Calu3 (cell line): ENCODE measurements at places on chromosomes 6 and 20. TPM values are rescaled to one million over a fixed set of nuclear protein-coding genes. Genes with fewer than 3 reads are reported as not detected.

DNA sequence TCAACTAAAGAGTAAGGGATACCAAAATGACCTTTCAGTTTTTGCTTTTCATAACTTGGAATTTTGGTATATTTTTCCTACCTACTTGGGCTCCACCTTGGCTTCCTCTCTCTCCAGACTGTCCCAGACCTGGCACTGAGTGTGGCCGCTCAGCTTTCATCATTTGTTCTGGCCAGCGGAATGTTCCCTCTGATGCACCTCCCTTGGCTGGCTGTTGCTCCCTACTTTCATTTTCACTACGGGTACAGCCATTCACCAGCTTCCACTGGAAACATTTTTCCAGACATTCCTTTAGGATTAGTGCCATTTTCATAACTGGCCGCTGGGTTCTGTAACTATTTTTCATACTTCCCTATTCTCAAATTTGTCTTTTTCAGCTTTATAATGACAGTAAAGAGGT lies 487.4 kb downstream of the TENT5A start:
- H3K4me3 ChIP-seq, result peak overlapping the region; percentile 8
- H3K27me3 ChIP-seq, result no peaks in the 10 kb centered on the region
- no peaks in the 10 kb centered on the region for H3K4me1 ChIP-seq
- no peak for DNase-seq

GRCh38 chr20:50277064-50277415 lies 86.4 kb downstream of the CEBPB start:
- no peak for DNase-seq
- H3K27ac ChIP-seq, result no peak overlapping the region
- peaks cover 44% of the 10 kb centered on the region for H3K4me1 ChIP-seq
- H3K27me3 ChIP-seq, result no peaks in the 10 kb centered on the region
- H3K36me3 ChIP-seq, result peaks cover 5% of the 10 kb centered on the region

DNA sequence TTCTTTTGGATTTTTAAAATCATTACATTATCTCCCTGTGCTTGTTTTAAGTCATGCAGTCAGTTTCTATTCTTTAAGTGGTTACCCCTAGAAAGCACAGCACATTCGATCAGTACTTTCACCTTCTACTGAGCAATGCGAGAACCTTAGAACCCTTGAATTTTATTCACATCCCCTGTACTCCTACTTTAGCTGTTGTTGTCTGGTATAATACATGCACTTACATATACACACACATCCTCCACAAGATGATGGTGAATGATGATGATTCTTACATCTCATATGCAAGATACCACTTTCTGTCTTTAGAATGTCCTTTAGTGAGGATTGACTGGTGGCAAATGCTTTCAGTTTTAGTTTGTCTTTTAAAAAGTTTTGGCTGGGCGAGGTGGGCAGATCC lies 5.7 kb downstream of the CDC40 start:
- no peak for DNase-seq
- H3K36me3 ChIP-seq, result no peaks in the 10 kb centered on the region
- no peaks in the 10 kb centered on the region for H3K27me3 ChIP-seq
- H3K4me1 ChIP-seq, result no peaks in the 10 kb centered on the region
- H3K4me3 ChIP-seq, result no peak overlapping the region

DNA sequence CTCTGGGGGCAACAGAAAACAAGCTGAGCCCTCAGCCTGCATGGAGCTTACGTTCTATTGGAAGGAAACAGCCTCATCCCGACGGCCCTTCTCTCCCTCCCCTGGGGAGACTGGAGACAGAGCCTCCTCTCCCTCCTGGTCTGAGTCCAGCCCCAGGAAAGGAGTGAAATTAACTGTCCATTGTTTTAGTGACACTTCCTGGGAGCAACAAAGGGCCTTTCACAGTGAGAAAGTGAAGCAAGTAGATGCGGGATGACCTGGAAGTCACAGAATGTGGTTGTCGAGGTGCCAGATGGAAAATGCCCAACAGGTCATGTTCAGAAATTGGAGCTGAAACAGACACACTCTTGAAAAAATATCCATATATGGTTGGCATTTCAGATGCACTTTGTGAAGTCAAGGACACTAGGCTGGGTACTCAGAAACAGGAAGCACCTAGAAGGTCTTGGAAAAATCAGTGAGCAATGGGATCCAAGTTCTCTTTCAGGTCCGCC lies 77.8 kb downstream of the TFAP2C start:
- H3K27ac ChIP-seq, result no peak overlapping the region
- H3K4me1 ChIP-seq, result peaks cover 9% of the 10 kb centered on the region
- peaks cover 29% of the 10 kb centered on the region for H3K27me3 ChIP-seq
- H3K36me3 ChIP-seq, result no peaks in the 10 kb centered on the region

DNA sequence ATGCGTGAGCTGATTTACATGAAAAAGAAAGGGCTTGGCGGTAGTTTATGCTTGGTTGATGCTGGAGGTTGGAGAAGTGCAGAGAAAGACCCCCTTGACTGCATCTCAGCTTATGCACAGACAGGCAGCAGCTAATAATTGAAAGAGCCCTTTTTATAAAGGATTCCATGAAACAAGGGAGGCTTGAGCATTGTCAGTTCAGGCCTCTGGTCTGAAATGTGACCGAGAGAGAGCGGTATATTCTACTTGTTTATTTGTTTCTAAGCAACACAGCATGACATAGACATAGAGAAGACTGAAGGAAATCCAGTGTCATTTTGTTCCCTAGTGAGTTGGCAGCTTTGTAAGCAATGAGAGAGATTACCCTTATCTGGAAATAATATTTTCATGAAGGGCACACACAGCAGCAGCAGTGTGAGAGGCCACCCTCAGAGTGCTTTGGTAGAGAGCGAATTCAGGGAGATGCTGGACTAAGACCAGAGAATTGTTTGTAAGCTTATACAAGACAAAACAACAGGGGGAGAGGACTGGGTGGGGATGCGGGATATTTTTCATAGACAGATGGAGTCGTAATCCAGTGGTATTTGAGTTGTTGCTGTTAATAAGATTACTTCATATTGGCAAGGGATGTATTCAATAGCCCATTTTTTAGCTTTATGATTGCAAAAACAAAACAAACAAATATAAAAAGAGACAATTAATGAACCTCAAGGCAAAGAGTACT lies 34.6 kb upstream of the LAMA2 start:
- no peaks in the 10 kb centered on the region for H3K4me1 ChIP-seq
- no peak overlapping the region for H3K27ac ChIP-seq
- H3K27me3 ChIP-seq, result peaks cover 38% of the 10 kb centered on the region
- H3K36me3 ChIP-seq, result no peaks in the 10 kb centered on the region
- DNase-seq, result no peak

DNA sequence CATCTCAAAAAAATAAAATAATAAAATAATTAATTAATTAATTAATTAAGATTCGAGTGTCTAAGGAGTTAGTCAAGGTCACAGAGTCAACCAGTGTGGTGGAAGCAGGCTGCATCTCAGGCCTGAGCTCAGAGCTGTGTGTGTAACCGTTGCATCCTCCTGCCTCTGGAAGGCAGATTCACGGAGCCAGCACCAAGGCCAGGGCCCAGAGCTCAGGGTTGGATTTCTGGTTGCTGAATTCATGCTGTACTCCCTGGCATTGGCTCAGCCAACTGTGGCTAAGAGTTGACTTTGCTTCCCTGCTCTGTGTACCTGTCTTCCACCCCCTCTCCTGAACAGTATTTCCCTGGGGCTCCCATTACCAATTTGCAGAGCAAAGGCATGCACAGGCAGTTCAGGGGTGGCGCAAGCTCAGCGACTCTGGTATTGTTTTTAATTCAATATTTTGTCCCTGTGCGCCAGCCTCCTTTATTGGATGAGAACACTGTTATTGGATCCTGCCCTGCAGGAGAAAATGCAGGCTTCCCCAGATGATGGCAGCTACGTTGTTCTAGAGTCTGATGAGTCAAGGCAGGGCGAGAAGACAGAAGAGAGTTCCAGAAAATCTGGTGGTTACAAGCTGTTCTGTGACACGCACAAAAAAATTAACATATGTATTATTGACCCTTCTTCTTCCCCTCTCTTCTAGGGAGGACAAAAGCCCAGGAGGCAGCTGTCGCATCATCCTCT lies 12.3 kb upstream of the CTNNBL1 start:
- H3K27me3 ChIP-seq, result peaks cover 71% of the 10 kb centered on the region
- H3K36me3 ChIP-seq, result no peaks in the 10 kb centered on the region
- no peak overlapping the region for H3K27ac ChIP-seq
- no peak for DNase-seq
- H3K4me3 ChIP-seq, result no peak overlapping the region
- peaks cover 7% of the 10 kb centered on the region for H3K4me1 ChIP-seq

DNA sequence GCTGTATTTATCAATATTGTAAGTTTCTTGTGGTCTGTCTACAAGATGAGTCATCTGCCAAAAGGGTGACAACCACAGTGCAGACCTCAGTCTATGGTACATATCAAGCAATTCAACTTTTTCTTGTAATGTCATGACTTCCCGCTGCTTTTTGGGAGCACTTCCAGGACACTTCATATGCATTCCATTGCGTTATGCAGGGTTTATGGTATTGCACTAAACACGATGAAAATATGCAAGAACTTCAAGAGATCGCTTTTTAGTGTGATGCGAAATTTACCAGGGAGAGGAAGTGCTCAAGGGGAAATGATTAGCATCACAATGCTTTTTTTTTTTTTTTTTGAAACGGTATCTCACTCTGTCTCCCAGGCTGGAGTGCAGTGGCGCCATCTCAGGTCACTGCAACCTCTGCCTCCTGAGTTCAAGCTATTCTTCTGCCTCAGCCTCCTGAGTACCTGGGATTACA lies 166.5 kb downstream of the TFAP2A start:
- no peaks in the 10 kb centered on the region for H3K27me3 ChIP-seq
- no peak overlapping the region for H3K4me3 ChIP-seq
- DNase-seq, result no peak
- H3K36me3 ChIP-seq, result no peaks in the 10 kb centered on the region

- no peaks in the 10 kb centered on the region for H3K27me3 ChIP-seq
- no peak for DNase-seq
- peaks cover 9% of the 10 kb centered on the region for H3K4me1 ChIP-seq
- H3K27ac ChIP-seq, result no peak overlapping the region
- no peak overlapping the region for H3K4me3 ChIP-seq
Measured at GRCh38 chr6:90078513-90079289, 184.4 kb downstream of the GJA10 start.

GRCh38 chr6:108779536-108780275 lies 68.5 kb upstream of the ARMC2 start:
- no peaks in the 10 kb centered on the region for H3K36me3 ChIP-seq
- H3K4me3 ChIP-seq, result no peak overlapping the region
- DNase-seq, result no peak
- peaks cover 38% of the 10 kb centered on the region for H3K4me1 ChIP-seq
- H3K27me3 ChIP-seq, result no peaks in the 10 kb centered on the region

GRCh38 chr20:31641391-31641790 lies 3.7 kb downstream of the COX4I2 start:
- no peak overlapping the region for H3K4me3 ChIP-seq
- no peaks in the 10 kb centered on the region for H3K4me1 ChIP-seq
- H3K27me3 ChIP-seq, result peaks cover 13% of the 10 kb centered on the region
- H3K36me3 ChIP-seq, result no peaks in the 10 kb centered on the region
- no peak overlapping the region for H3K27ac ChIP-seq
- no peak for DNase-seq

GRCh38 chr6:111603685-111604084 lies 2.0 kb downstream of the TRAF3IP2 start:
- no peak for DNase-seq
- H3K4me1 ChIP-seq, result peaks cover 53% of the 10 kb centered on the region
- no peaks in the 10 kb centered on the region for H3K27me3 ChIP-seq
- H3K36me3 ChIP-seq, result peaks cover 46% of the 10 kb centered on the region
- H3K4me3 ChIP-seq, result peak overlapping the region; percentile 96

DNA sequence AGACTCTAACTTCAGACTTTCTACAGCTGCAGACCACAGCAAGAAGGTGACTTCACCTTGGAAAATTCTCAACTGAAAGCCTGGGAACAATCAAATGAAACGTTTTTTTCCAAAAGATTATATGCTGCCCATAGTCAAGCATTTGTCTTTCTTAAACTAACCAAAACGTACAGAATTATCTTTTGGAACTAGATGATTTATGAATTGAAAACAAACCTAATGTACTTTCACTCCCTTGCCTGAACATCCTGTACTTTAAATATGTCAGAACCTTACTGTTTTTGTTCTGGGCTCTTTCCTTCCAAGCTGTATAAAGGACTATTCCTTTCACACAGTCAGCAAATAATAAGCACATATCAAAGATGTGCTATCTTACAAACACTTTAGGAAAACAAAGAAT lies 62.4 kb upstream of the TNFAIP3 start:
- H3K36me3 ChIP-seq, result no peaks in the 10 kb centered on the region
- DNase-seq, result no peak
- no peak overlapping the region for H3K4me3 ChIP-seq
- H3K27me3 ChIP-seq, result no peaks in the 10 kb centered on the region
- H3K27ac ChIP-seq, result no peak overlapping the region

The ECT2L gene
- total RNA-seq, result not detected in 2 replicates

The PHACTR1 gene
- 0.21 TPM in 1 of 2 replicates, not detected in the other for total RNA-seq

The LIN28B gene
- total RNA-seq, result not detected in 2 replicates

The DDRGK1 gene
- total RNA-seq, result 30.9 and 36.3 TPM in 2 replicates
